ENCODE measurements at places on chromosomes 2 and 18.

GRCh38 chr2:219124381-219125110, 36.1 kb downstream of the NHEJ1 start:
- DNase-seq: no peak

DNA sequence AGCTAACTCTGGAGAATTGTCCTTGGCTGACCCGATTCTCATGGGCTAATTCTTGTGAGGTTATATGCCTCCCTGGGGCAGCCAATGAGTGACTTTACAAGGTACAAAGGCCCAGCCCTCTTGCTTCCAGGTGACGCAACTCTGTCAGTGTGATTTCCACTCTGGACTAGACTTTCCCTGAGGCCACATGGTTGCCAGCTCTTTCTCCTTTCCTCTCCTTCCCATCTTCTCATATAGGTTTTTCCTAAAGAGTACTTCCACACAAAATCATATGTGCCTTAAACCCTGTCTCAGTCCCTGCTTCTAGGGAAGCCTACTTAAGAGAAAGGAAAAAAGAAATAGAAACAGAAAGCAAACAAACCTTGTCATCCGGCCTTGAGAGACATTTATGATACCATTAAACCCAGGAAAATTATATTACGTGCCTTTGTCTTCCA, 226.2 kb upstream of the ZSWIM2 start:
- DNase-seq: no peak

- no peak for DNase-seq
Observed at GRCh38 chr2:239668042-239668441, 267.2 kb upstream of the HDAC4 start.

DNA sequence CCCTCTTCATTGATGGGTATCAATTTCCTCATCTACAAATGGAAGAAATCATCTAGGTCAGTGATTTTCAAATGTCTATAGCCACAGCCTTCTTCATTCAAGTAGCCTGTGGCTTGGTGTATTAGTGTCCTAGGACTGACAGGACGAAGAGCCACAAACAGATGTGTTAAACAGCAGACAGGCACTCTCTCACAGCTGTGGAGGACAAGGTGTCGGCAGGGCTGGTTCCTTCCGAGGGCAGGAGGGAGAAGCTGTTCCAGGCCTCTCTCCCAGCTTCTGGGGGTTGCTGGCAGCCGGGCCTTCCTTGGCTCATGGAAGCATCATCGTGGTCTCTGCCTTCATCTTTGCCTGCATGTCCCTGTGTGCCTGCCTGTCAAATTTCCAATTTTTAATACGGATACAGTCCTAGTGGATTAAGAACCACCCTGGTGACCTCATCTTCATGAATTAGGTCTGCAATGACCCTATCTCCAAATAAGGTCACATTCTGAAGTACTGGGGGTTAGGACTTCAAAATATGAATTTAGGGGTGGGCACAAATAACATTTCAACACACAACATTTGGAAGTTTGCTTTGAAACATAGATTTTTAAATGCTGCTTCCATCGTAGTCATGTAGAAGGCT, 86.5 kb downstream of the PTGR3 start:
- no peak for DNase-seq

DNA sequence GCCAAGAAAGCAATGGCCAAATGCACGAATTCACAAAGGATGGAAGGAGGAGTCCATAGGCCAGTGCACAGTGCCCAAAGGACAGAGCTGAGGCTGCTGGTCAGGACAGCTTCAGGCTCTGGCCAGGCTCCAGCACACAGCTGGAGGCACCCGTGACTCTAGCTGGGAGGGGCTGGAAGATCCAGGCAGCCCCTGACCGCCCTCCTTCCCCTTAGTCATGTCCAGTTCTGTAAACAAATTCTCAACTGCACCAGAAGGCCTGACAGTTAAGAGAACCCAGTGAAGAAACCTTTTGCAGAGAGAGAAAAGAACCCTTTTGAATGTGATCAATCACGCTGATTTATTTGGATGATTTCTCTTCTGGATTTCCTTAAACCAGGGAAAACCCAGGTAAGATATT, 7.7 kb upstream of the YWHAQ start:
- no peak for DNase-seq

GRCh38 chr2:127661072-127661649, 14.2 kb downstream of the LIMS2 start:
- no peak for DNase-seq
